ENCODE measurements at places on chromosomes 2 and 18.

DNA sequence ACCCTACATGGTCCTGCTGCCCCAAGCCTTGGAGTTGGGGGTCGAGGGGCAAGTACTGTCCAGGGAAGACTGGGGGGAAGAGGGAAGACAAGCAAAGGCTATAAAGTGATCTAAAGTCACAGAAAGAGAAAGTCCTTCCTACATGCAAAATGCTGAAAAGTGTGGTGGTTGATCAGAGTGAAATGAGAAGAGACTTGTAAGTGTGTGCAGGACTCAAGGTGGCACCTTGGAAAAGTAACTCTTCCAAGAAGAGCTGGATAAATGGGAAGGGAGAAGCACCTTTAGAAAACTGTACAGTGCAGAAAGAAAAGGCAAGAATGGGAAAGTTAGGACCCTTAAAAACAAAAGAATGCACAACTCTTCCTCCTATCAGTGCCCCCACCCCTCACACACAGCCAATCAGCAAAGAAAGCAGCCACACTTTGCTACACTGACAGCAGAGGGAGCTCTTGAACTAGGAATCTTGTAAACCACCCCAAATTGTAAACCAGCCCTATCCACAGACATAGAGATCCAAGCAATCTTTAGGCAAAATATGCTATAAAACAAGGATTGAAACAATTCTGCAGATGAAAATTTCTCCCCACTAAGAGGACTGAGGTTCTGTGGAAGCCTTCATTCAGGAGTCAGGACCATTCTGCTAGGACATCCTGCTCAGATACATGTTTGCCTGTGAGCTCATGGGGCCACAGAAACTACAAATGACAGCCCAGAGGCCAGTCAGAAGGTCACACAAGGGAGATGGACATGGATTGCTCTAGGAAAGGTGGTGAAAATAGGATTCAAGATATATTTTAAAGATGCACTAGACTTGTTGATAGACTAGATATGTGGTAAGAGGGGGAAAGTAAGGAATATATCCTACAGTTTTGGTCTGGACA, 146.4 kb downstream of the FTCDNL1 start:
- peak; percentile 64 for DNase-seq

GRCh38 chr2:182910965-182911364, 44.5 kb upstream of the FRZB start:
- DNase-seq, result no peak

DNA sequence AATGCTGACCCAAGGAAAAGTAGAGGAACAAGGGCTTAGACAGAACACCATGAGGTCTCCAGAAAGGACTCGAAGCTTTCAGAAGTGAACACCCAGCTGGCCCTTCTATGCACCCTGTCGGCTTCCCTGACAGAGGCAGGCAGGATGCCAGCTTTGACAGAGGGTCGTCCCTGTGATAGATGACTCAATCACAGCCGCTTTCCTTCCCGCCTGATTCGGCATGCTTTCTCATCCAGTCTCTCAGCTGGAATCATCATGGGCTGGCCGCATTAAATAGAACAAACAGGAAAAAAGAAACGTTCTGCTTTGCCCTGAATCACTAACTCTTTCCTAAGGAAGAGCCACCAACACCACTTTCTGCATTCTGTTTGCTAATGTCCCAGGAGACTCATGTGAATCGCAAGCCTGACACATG, 140.3 kb upstream of the RAB12 start:
- peak; percentile 57 for DNase-seq

GRCh38 chr2:30862054-30862651, 54.9 kb upstream of the CAPN13 start:
- peak; percentile 59 for DNase-seq

DNA sequence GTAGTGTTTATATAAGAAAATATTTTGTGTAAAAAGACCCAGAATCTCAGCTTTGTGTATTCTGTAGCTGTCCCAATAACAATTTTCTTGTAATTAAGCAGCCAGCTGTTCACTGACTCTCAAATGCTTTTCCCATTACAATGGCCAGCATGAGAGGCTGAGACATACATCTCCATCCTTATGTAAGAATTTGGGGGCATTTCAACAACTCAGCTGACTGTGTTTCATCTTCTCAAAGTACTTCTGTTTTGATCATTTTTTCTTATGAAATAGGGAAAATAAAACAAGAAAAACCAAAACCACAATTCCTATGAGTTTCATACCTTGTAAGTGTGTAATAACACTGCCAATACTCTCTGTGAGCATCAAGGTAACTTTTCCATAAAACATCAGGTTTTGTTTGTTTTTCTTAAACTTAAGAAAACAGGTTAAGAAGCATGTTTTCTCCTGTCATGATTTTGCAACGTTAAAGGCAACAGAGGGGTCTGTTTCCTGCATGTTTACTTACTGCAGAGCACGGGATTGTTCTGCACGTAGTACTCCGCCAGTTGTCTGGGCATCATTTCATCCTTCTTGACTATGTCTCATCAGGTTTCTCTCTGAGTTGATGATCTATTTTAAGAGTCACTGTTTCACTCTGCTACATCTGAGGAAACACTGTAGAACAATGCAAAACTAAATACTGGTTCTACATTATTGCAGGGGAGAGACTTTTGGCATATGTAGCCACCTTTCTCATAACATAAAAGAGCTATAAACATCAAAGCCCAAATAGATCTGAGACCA, 62.9 kb upstream of the CYRIA start:
- DNase-seq, result no peak

GRCh38 chr2:36594849-36595248, 3.1 kb downstream of the FEZ2 start:
- no peak for DNase-seq

- DNase-seq, result no peak
These were observed 70.8 kb upstream of the GRB14 start for GRCh38 chr2:164692114-164692513.

GRCh38 chr2:71878626-71879508, 268.8 kb downstream of the CYP26B1 start:
- peak; percentile 13 for DNase-seq

DNA sequence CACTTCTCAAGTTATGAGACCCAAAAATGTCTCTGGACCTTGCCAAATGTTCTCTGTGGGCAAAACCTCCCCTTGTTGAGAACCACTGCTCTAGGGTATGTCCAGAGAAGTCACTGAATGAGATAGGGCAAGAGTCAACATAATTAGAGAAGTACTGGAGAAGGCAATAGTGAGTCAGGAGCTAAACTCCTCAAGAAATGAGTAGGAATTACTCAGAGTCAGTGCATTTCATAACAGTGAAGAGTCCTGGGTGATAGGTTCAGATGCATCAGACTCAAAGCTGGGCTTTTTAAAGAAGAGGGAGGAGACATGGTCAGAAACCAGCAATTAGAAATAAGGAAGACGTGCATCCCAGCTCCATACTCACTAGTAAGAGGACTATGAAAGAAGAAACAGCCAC, 38.6 kb upstream of the IHH start:
- no peak for DNase-seq

- DNase-seq, result no peak
These were observed 97.2 kb downstream of the KCNJ3 start for GRCh38 chr2:154795651-154796050.

DNA sequence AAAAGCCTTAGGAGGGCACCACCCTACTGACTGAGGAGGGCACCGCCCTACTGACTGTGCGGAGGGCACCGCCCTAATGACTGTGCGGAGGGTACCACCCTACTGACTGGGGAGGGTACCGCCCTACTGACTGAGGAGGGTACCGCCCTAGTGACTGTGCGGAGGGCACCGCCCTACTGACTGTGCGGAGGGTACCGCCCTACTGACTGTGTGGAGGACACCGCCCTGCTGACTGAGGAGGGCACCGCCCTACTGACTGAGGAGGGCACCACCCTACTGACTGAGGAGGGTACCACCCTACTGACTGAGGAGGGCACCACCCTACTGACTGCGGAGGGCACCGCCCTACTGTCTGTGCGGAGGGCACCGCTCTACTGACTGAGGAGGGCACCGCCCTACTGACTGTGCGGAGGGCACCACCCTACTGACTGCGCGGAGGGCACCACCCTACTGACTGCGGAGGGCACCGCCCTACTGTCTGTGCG, 150.2 kb upstream of the NFATC1 start:
- peak; percentile 95 for DNase-seq

GRCh38 chr2:65129286-65129825, 550 bp downstream of the RAB1A start:
- peak; percentile 45 for DNase-seq

DNA sequence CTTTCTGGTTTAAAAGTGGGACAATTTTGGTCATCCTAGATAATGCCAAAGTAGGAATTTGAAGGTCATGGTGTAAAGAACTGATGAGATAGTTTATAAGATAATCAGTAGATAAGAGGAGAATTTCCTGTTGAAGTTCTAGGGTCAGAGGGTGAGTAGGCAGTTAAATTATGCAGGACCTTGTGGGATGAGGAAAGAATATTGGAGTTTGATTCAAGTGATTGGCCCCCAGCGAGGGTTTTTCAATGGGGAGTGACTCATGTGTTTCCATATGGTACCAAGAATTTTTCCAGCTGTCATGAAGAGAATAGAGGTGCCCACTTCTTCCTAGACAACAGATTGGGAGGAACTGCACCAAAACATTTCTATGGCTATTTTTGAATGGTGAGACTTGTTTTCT, 940.2 kb upstream of the ZEB2 start:
- no peak for DNase-seq

DNA sequence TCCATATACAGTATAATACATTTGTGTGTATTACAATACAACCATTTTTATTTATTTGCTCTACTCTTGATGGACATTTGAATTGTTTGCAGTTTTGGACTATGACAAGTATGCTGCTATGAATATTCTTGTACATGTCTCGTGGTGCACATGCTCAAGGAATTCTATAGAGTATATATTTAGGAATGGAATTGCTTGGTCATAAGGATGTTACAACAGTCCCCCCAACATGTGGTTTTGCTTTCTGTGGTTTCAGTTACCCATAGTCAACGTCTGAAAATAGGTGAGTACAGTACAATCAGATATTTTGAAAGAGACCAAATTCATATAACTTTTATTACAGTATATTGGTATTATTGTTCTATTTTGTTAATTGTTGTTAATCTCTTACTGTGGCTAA, 24.1 kb upstream of the PLEKHM3 start:
- no peak for DNase-seq

DNA sequence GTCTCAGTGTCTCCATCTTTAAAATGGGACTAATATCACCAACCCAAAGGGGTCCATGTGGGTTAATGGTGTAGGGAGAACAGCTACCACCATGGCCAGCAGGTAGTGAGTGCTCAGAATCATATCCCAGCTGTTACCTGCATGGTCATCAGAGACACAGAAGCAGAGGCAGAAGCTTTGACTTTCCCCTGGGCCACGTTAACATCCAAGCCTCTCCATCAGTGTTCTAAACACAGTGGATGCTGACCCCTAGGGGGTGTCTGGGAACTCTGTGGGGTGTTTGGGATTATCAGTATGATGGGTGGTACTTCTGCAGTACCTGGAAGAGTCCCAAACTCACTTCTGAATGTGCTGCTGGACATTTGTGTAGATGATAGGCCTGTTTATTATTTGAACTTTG, 93.6 kb downstream of the GYPC start:
- DNase-seq, result no peak

GRCh38 chr2:186737732-186738508, 44.1 kb downstream of the FAM171B start:
- DNase-seq, result no peak

DNA sequence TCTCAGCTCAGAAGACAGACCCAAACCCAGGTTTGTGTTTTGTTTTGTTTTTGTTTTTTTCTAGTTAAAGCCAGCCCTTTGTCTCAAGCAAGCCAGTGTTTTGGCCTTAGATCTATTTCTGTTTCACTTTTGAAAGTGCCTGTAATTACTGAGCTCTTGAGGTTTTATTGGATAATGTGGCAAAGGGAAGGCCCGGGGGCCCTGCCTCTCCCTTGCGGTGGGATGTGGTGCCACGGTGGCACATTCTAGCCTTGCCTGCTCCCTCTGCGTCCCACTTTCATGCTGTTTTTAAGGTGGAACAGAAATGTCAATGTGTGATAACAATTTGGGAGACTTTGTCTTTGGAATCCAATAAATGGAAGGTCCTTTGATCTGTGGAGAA, 2.5 kb downstream of the HPCAL1 start:
- DNase-seq, result no peak

DNA sequence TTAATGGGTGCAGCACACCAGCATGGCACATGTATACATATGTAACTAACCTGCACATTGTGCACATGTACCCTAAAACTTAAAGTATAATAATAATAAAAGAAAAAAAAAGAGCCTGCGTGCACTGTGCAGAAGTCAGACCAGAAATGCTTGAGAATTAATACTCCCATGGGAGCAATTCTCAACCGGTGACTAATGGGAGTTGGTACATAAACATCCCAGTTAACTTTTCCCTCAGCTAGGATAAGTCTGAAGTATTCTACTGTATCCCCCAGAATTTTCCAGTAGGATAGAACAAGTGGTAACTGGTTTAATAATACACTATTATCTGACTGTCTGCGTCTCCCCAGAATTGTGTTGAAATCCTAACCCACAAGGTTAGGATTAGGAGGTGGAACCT, 113.6 kb upstream of the COL5A2 start:
- no peak for DNase-seq

GRCh38 chr2:186697536-186697935, 3.7 kb downstream of the FAM171B start:
- no peak for DNase-seq

GRCh38 chr18:32349728-32350395, 120.8 kb downstream of the GAREM1 start:
- DNase-seq, result peak; percentile 95

GRCh38 chr2:16006537-16007166, 66.3 kb downstream of the MYCN start:
- no peak for DNase-seq

DNA sequence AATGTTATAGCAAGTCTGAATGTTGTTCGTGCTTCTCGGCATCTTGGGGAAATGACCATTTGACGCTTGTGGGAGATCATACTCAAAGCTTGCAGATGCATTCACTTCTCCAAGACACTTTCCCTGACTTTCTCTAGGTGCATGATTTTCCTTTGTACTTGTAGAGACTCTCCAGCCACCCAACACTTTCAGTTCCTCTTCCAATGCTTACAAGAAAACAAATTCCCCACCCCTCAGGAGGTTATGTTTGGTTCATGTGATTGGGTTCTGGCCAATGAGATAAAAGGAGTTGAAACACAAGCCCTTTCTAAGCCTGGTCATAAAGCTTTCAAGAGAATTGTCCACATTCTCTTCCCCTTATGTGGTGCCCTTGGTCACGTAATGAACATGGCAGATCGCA, 156.3 kb downstream of the EPHA4 start:
- no peak for DNase-seq

DNA sequence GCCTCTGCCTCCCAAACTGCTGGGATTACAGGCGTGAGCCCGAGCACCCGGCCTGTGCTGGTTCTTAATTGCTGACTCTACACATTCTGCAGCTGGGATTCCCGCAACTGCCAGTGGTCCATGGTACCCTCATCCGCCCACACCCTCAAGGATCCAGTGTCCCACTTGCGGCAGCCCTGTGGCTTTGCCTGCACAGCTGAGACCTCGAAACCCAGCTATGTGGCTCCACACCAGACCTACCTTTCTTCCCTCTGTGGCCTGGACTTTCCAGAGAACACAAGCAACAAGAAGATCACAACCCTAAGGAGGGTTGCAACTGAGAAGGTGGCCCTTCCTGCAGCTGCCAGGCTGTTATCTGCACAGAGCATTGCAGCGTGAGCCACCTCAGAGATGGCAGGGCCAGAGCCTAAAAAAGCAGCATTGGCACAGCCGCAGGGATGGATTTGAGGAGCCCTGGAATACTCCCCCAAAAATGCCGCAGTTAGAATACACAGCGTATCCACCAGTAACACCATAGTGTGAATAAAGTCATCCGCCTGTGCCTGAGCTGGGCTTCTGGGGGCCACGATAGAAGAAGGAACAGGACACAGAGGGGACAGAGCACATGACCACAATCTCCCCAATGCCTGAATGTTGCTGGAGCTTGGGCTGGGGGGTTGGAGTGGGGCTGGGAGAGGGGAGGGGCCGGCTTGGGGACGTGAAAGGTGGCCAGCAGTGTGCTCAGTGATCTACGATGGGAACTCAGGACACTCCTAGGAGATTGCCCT, 1.9 kb downstream of the GPR55 start:
- DNase-seq, result no peak
